ENCODE measurements at places on chromosomes 5 and 9.

DNA sequence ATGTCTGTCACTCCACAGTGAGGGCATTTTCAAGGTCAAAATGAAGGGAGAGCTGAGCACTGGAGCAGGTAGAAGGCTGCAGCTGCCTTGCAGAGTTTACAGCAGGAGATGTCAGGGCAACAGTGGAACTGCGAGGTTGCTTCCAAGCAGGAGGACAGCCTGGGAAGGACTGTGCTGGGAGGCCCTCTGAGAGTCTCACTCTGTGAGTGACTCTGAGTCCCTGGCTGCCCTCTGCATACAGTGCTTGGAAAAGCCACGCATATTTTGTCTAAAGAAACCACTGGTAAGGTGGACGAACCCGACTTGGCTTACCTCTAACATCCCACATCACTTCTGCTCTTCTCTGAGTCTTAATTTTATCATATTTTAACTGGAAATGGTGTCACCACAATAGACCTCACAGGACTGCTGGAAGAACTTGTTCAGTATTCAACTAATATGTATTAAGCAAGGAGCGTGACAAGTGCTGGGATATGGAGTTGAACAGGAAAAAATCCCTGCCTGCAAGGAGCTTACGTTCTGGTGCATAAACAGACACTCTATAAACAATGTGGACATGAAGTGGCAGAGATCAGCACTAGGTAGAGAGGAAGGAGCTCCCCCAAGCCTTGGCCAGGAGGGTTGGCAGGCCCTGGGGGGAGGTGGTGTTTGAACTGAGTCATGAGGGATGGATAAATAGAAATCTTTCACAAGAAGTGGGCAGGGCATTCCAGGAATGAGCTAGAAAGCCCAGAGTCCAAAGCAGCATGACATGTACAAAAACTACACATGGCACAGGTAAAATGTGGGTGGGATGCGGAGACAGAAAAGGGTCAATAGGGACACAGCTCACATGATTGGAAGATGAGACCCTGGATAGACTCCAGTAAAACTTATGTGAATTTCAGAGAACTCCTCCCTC lies 64.0 kb upstream of the FOXE1 start:
- no peak for DNase-seq

DNA sequence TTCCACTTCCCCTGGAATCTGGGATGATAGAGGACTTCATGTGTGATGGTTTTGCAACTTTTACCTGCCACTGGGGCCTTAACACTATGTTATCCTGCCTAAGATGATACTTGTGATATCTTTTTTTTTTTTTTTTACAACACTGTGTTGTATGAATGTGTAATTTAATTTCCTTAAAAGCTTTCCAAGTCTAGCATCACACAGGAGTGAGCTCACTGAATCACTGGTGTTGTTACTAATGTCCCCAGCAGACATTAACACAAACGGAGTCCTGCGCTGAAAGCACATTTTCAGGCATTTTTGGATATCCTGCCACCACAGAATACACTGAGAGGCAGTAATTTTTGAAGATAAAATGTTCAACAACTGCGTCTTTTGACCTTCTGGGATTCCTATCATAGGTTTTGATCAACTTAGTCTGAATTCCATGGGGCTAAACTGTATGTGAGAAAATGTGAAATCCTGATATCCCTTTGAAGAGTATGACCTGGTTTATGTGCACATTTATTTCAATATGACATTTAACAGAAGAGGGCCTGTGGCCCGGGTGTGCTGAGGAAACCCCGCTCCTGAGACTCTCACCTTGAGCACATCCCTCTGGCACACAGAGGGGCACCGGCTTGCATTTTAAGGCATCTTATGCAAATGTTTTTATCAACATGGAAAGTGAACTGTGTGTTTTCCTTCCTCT lies 118.0 kb downstream of the FSTL4 start:
- no peak for DNase-seq

DNA sequence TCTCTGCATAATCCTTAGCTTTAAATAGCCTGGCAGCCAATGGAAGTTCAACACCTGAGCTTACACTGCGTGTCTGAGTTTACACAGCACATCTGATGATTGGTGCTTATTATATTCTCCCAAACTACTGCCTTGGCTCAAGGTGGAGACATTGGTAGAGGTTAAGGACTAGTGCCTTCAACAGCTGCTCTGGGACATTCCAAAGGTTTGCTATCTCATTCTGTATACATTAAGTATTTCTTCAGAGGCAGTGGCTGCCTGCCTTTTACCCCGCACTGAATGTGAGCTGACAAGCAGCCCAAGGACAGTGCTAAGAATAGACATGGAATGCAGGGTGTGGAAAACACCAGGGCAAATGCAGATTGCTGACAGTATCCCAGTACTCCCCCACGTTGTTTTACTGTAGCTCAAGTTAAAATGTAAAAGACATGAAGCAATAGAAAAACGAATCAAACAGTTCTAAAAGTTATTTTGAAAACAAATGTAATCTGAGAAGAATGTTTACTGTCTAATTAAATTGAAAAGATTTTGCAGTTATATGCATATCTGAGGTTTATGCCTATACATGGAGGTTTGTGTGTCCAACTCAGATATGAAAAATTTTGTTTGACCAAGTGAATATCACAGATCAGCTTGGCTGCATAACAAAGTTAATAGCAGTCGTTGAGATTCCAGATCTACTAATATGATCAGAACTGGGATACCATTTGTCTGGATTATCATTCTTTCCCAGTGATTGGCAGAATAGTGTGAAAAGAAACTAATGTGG lies 1.8 kb downstream of the HSPB3 start:
- DNase-seq = no peak

GRCh38 chr5:163306421-163306820 lies 131.0 kb upstream of the CCNG1 start:
- no peak for DNase-seq

GRCh38 chr9:117936185-117937130 lies 232.3 kb downstream of the TLR4 start:
- no peak for DNase-seq

DNA sequence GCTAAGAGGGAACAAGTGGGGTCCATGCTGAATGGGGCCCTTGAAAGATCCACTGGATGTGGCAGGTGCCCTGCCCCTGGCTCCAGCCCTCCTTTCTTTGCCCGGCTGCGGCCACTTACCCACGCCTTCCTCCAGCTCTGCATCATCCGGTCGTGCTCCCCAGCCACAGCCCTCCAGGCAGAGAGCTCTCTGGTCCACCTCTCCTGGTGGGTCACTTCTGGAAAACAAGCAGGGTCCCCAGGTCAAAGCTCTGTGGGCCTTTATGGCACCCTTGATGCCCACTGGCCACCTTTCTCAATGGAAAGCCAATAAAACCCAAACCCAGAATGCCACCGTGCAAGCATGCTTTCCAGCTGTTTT lies 45.0 kb downstream of the SECISBP2 start:
- no peak for DNase-seq

DNA sequence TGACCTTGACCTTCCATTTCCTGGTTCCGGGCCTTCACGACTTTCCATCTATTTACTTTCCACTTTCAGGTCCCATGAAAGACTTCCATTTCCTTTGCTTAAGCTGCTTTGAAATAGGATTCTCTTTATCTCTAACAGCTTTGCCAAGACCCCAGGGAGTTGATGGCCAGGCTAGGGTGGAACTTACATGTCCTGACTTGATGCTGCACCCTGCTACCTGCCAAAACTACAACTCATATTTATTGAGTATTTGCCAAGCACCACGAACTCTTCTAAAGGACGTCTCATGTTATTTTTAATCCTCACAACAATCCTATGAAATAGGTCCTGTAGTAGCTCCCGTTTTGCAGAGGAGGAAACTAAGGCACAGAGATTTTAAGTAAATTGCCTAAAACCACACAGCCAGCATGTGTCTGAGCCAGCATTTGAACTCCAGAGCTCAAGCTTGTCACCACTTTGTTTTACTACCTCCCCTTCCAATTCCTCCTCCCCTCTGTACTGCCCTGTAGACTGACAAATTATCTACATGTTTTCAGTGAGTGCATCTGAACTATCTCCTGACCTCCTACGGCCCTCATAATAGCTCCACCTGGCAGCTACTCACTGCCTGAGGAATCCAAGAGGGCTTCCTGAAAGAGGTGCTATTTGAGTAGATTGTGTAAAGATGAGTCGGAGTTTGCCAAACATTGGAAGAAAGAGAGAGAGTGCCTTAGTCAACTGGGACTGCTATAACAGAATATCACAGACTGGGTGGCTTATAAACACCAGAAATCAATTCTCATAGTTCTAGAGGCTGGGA lies 38.4 kb upstream of the SMIM23 start:
- DNase-seq = no peak

GRCh38 chr5:33212900-33213299 lies 227.9 kb upstream of the TARS1 start:
- DNase-seq = no peak

DNA sequence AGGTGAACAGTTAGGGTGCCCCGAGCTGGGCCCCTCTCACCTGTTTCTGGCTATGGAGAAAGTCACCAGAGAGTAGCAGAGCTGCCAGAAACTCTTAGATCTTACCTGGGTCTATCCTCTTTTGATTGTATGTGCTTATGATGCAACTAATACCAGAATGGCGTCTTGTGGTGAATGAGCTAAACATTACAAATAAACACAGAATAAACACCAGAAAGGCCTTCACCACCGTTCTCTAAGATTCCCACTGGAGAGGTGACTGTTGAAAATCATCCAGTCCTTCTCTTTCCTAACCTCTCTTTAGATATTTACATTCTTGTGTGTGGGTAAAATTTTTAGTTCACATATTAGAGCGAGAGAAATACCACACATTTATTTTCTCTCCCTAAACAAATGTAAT lies 241.7 kb upstream of the GAS1 start:
- no peak for DNase-seq

DNA sequence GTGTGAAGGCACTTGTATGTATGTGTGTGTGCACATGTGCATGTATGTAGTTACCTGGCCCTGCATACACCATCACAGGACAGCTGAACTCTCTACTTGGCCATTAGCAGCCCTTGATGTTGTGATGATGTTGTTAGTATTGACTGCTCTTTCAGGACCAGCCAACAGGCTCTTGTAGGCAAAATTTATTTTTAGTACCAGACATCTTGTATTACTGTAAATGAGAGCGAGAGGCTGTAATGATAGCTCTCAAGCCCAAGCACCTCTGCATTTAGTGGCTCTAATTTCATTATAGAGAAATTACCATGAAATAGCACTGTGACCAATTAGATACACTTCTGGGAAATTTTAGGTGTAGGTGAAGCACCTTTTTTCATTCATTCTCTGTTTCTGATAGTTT lies 158.0 kb downstream of the SMARCA2 start:
- DNase-seq = no peak

DNA sequence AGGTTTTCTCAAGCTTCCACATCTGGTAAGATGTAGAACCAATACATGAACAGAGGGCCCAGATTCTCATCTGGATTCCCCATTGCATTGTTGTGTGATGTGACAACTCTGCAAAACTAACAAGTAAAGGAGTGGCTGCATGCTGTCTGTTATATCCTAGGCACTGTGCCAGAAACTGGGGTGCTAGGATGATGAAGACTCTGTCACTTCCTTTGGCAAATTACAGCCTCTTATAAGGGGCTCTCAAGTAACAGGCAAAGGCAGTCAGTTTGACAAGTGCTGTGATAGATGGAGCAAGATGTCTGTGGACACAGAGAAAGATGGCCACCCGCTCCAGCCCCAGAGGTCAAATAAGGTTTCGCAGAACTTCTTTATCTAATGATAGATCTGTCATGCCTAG lies 115.7 kb downstream of the PAPPA start:
- DNase-seq = no peak

DNA sequence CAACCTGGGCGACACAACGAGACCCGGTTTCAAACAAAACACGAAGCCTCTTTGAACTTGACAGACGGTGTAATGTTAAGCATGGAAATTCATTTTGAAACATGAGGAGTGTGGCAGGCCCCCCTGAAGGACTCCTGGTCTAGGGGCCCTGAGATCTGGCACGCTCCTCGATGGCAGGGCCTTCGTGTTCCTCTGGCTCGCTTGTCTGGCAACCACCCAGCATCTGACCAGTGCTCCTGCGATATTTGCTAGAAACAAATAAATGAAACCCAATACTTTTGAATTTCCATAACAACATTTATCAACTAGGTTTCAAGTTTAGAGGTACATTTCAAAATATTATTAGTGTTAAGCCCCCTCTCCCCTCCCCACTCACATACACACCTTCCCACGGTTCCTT lies 193.0 kb downstream of the ERCC6L2 start:
- DNase-seq = no peak

DNA sequence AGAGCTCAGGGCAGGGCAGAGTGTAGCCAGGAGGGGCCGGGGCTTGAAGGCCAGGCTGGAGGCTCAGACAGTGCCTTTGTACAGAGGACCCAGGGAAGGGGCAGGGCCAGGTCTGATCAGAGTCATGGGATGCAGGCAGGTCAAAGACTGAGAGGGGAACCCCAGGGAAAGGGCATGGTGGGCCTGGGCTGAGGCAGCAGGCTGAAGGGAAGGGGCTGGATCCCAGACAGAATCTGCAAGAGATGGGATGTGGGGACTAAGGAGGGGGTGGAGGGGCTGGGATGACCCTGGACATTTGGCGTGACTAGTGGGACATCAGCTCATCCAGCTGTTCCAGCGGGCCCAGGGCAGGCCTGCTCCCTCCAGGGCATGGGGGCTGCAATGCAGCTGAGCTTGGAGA lies 15.5 kb upstream of the MRNIP start:
- no peak for DNase-seq

GRCh38 chr5:60507687-60508086 lies 192.3 kb downstream of the DEPDC1B start:
- DNase-seq = no peak

DNA sequence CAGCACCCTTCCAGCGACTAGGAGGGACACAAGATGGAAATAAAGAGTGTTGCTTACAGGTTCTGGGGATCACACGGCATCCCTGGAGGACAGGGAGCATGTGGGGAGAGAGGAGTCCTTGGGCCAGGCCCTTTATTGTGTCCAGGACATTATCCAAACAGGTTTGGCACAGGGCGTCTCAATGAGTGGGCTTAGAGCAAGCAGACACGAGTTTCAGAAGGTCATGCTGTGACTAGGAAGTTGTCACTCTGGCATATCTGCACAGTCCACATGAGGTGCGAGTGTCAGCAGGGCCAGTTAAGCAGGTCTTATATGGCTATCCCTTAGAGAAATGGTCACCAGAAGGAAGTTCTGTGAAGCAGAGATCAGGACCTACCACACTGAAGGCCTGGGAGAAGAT lies 174.5 kb upstream of the OTULINL start:
- DNase-seq = no peak

- DNase-seq = no peak
Measured at GRCh38 chr5:165559645-165560044, 2054.2 kb downstream of the MAT2B start.

GRCh38 chr9:89477811-89478630 lies 19.9 kb downstream of the SEMA4D start:
- DNase-seq = peak; percentile 66

- no peak for DNase-seq
Measured at GRCh38 chr9:106697750-106698502, 165.0 kb upstream of the ZNF462 start.

All from activated T-cell treated with anti-CD3 and anti-CD28 coated beads for 24 hours (primary cell).